T-helper 2 cell (primary cell): ENCODE measurements at places on chromosomes 5 and 9.

DNA sequence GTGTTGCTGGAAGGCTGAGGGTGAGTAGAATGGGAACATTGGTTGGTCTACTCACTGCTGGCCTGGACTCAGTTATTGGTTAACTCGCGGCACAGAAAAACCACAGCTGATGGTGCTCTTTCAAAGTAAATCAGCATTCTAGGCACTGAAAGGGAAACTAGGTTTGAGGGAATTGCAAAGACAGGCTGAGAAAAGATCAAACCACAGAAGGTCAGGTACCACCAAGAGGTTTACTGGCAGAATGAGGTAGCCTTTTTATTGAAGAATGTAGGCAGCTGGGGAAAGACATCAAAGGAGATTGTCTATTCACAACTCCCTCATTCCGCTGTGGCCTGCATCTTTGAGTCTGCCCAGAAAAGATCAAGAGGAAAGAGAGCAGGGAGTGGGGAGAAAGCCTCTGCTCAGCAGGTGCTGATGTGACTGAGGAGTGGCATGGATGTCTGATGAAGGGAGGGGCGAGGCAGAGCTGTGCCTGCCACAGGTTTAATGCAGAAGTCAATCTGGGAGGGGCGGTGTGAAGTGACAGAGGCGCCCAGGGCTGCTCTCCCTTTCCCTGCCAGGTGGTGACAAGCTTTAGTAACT, 255.5 kb downstream of the MAN2A1 start:
- no peak for DNase-seq

DNA sequence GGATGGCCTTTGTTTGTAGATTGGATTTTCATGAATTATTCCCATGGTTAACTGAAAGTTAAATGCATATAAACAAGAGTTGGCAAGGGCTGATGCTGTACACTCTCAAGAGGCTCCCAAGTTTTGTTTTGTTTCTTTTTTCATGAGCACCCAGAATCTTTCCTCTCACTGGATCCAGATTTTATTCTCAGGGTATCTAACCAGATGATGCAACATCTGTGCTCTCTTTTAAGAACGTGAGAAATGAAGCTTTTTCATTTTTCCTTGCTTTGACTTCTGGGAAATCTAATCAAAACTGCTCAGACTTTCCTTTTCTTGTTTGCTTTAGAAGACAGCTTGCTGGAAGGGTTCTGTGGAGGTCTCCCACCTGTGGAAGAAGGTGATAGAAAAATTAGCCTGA, 142.7 kb upstream of the SLC12A2 start:
- no peak for DNase-seq

DNA sequence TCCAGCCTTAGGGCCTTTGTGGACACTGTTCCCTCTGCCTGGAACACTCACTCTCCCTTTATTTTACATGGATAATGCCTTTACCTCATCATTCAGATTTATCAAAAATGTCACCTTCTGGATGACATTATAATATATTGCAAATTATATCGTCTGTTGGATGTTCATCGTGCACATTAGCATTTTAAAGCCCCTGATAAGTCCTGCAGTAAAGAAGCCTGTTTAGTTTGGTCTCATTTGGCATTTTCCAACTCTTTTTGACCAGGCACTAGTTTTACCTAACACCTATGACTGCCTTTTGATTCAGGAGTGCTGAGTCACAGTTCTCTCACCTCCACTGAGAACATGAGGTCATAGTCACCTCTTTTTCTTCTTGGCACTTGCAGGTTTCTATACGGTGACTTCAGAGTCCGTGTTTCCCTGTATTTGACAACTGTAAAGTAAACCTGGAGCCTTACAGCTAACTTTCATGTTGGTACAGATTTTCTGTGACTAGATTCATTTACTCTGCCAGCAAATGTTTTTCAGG, 57.7 kb upstream of the STC2 start:
- no peak for DNase-seq

GRCh38 chr9:133461975-133462374, 2.2 kb downstream of the CACFD1 start:
- no peak for DNase-seq

DNA sequence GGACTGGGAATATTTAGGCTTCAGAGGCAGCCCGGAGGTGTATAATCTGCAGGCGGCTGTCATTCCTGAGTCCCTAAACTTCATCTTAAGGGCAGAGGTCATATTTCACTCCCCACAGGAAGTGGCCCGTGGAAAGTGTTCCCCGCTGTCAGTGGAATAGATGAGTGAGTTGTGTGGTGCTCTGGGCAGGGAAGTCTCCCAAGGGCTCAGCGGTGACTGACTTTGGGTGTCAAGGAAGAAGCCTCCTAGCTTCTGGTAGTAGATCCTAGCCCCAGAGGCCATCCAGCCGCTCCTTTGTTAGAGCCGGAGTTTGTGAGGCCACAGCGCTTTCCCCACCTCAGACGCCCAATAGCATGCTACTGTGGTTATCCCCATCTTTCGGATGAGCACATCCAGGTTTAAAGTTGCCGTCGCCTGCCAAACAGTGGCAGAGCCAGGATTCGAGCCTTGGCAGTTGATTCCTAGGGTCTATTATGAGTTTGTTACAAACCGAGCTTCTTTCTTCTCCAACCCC, 38.9 kb upstream of the TIFAB start:
- DNase-seq: no peak

DNA sequence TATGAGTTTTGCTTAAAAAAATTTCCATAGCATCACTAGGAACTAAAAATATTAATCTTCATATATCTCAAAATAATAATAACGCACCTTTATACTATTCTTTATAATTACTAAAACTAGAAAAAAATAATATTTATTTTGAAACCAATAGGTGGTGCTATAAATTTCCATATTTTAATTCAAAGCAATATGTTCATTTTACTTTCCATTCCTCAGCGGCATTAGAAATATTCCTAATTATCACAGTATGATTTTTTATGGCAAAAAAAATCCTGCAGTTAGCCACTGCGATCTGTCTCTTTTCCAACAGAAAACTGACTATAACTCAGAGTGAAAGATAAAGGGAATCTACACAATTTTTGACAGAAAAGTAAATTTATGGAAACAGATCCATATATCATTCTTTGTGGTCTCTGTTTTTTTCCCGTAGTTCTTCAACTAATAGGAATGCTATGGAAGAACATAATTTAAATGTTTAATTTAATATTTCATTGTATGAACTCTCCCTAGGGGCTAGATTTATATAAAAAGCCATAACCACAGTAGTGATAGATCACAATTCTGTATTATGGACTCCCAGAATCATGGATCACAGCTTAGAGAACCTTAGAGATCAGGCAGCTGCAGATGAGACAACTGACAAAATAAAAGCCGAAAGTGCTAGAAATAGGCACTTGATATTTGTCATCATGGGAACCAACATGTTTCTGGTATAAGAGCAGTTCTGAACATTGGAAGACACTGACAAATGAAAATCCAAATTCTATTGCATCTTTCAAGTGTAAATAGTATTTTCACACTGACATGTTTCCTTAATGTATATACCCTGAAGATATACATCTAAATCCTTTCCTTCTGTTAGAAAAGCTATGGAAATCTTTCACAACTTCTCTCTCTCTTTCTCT, 167.7 kb upstream of the MPDZ start:
- DNase-seq: no peak

DNA sequence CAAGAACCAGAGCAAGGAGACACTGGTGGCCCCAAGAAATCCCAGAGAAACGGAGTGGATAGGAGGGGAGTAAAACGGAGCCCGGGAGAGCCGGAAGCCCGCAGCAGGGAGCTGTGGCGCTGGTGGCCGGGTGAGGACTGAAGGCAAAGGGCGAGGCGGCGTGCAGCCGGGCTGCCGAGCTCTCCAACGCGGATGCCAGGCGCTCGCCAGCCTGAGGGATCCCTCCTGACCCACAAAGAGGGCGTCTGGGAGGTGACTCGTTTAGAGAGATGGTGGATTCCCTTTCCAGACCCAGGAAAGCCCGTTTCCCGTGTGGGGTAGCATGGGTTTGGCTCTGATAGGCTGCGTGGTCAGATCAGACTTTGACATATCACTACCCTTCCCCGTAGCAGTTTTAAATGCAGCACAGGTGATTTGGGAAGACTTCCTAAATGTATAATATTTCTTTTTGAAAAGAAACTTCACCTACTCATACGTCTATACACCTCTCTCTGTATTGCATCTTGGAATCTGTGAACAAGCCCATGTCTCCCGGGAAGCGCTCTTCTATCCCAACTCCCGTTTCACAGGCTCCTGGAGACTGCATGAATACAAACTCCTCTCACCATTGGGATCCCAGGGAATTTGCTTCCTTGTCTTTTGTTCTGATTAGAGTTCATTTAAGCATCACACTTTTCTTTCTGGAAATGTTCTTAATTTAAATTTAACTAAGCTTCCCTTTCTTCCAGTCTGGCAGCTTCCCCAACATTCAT, 158.1 kb downstream of the C9orf152 start:
- no peak for DNase-seq

DNA sequence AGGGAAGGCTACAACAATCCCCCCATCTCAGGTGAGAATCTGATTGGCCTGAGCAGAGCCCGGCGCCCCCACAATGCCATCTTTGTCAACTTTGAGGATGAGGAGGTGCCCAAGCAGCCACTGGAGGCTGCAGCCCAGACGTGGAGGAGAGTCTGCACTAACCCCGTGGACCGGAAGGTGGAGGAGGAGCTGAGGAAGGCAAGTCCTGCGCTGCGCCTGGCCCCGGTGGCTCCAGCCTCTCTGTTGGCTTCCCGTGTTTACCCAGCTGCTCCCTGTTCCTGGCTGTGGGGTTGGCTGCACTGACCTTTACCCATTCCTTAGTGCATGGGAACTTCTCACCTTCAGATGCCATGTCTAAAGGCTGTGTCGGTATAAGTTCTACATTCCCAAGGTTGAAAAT, 11.0 kb upstream of the CEL start:
- no peak for DNase-seq

GRCh38 chr9:116101516-116101915, 52.1 kb upstream of the PAPPA start:
- DNase-seq: no peak

DNA sequence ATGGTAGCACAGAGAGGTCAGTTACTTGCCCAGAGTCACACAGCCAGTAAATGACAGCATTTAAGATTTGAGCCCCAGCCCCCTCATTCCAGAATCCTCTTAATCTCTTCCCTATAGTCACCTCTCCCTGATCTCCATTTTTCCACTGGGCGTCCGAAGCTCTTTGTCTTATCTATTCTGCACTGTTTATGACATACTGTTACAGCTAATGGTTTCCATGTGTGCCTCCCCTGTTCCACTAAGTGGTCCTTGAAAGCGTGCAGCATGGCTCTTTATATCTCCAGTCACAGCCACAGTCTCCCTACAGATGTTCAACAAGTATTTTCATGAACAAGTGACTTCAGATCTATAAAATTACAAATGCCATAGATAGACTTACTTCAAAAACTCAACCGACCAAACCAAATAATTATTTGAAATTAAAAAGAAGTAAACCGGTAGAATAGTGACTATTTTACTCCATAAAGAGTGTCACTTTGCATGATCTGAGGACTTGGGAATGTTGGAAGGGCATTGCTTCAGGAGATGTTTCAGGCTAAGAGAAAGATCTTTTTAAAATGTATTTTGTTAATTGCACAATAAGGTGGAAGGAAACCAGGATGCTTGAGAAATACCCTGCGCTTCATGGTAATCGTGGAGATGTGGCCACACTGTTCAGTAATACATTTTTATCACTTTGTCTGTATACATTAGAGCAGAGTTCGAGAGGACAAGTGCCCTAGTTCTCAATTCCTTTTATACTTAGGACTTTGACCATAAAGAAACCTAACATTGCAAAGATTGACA, 237.2 kb downstream of the FBXL7 start:
- no peak for DNase-seq
